ENCODE measurements at places on chromosomes 3 and 15.
A peak's percentile ranks its signal among the peaks of the same experiment; 100 is the strongest.

- peak; percentile 59 for DNase-seq
Measured at GRCh38 chr3:45881078-45882022, 5.0 kb upstream of the CCR9 start.

GRCh38 chr3:72279631-72280041 is 494.7 kb upstream of the PROK2 start:
- DNase-seq: no peak

- no peak for DNase-seq
Measured at GRCh38 chr3:105431200-105431599, 64.5 kb downstream of the ALCAM start.

- DNase-seq: no peak
Measured at GRCh38 chr3:128344052-128344735, 122.5 kb downstream of the DNAJB8 start.

- no peak for DNase-seq
Measured at GRCh38 chr3:7484636-7485035, 623.7 kb downstream of the GRM7 start.

- no peak for DNase-seq
Measured at GRCh38 chr3:58293516-58293915, 12.5 kb upstream of the RPP14 start.

DNA sequence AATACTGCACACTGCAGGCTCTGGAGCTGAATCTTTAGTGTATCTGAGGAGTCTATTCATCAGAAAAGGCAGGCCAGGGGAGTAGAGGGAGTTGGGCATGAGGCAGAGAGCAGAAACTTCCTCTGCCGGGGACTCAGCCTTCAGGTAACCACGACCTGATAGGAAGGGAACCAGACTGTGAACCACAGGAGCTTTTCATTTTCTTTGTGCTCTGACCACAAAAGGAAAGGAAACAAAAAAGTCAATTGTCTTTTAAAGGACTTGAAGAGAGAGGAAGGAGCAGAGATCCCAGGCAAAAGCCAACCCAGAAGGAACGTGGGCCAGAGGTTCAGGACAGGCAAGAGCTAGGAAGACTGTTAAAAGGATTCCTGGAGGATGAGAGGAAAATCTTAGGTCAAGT is 573.3 kb downstream of the EPHB1 start:
- no peak for DNase-seq

- no peak for DNase-seq
Measured at GRCh38 chr15:82944056-82944455, 8.5 kb downstream of the HOMER2 start.

DNA sequence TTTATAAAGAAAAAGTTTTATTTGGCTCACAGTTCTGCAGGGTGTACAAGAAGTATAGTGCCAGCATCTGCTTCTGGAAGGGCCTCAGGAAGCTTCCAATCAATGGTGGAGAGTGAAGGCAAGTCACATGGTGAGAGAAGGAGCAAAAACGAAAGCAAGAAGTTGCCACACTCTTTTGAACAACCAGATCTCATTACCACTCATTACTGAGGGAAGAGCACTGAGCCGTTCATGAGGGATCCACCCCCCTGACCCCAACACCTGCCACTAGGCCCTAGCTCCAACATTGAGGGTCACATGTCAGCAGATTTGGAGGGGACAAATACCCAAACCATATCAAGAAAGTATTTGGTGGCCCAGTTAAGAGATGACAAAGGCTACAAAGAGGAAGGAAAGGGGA is 239.3 kb upstream of the UBE2E1 start:
- no peak for DNase-seq

GRCh38 chr3:10192953-10193691 is 28.4 kb downstream of the IRAK2 start:
- peak; percentile 86 for DNase-seq

GRCh38 chr3:155741101-155741500 is 3.8 kb downstream of the PLCH1 start:
- DNase-seq: no peak

All from CD4-positive, alpha-beta T cell treated with Interleukin-17A for 4 hours (primary cell).